Fibroblast of lung (primary cell): ENCODE measurements at places on chromosomes 12 and 14.

GRCh38 chr14:25056688-25057078 lies 6.7 kb upstream of the STXBP6 start:
- DNase-seq: peak; percentile 15

GRCh38 chr12:2974560-2974971 lies 15.4 kb downstream of the TEAD4 start:
- peak; percentile 23 for DNase-seq

DNA sequence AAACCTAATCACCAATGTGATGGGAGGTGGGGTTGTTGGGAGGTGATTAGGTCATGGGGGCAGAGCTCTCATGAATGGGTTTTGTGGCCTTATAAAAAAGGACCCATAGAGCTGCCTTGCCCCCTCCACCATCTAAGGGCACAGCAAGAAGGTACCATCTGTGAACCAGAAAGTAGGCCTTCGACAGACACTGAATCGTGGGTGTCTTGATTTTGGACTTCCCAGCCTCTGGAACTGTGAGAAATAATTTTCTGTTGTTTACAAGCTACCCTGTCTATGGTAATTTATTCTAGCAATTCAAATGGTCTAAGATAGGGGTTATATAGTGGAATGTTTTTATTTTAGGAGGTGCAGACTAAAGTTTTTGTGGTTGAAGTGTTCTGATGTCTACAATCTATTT lies 7.9 kb upstream of the SLC10A1 start:
- DNase-seq: no peak

DNA sequence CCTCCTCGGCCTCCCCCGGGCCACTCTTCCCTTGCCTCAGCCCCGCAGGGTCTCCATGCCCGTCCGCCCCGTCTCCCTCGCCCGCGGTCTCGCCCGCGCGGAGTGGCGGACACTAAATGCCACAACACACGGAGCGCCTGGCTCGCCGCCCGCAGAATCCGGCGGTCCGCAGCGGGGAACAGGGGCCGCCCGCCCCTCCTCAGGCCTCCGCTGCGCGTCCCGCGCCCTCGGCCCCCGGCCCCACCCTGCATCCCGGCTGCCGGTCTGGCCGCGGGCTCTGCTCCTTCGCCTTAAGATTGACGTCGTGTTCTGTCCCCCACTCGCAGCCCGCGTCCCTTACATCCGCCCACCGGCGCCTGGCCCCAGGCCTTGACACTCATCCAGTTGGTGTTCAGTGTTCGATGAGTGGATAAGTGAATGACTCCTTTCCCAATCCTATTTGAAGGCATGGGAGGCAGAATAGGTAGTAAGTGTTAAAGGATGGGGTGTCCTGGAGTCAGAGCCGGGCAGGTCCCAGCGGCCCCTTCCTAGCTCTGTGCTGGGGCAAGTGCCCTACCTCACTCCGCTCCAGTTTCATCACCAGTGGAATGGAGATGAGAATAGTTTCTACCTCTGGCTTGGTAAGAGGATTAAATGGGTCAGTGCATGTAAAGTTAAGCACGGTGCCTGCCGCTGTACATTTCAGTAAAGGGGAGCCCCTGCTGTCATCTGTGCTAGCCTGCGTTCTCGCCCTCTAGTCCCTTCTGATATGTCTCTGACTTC lies 622 bp downstream of the TECPR2 start:
- DNase-seq: peak; percentile 30

GRCh38 chr12:10747730-10748129 lies 24.6 kb upstream of the YBX3 start:
- DNase-seq: no peak

DNA sequence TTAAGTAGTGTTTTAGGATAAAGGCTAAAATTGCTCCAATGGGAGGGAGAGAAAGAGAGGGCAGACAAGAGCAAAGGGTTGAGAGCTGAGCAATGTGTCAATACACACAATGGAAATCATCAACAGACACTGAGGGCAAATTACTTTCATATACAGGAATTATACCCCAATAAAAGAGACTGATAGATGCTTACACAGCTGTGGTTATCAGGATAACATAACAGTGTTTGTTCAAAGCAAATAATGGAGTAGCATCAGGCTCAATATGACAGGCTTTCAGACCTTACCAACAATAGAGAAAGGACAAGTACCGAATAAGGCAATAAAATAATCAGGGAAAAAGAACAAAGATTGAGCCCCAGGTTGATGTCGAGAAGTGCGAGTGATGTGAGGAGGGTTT lies 53.4 kb upstream of the DIO2 start:
- DNase-seq: no peak

- DNase-seq: no peak
Measured at GRCh38 chr12:115176741-115177400, 492.9 kb upstream of the TBX3 start.

GRCh38 chr12:72523754-72524153 lies 251.6 kb downstream of the TRHDE start:
- peak; percentile 34 for DNase-seq

GRCh38 chr12:52027085-52027843 lies 20.5 kb downstream of the TAMALIN start:
- no peak for DNase-seq

- DNase-seq: no peak
Measured at GRCh38 chr14:78251308-78251707, 81.1 kb downstream of the NRXN3 start.

DNA sequence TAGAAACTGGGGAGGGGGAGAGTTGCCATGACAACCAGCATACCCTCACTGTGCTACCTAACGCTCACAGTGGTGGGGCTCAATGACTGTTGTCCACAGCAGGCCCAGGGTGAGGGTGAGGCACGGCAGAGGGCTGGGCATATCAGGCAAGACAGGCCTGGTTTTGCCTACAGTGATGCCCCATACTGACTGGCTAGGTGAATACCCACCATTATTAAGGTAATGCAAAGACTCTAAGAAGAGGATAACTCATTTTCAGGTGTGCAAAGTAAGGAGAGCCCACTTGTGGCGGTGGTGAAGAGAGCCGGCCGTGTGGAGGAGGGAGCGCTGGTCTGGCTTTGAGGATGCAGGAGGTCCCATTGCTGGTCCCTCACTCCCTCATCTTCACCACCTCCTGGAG lies 422.3 kb downstream of the FUT8 start:
- no peak for DNase-seq

GRCh38 chr12:24803430-24804245 lies 145.3 kb downstream of the BCAT1 start:
- no peak for DNase-seq

DNA sequence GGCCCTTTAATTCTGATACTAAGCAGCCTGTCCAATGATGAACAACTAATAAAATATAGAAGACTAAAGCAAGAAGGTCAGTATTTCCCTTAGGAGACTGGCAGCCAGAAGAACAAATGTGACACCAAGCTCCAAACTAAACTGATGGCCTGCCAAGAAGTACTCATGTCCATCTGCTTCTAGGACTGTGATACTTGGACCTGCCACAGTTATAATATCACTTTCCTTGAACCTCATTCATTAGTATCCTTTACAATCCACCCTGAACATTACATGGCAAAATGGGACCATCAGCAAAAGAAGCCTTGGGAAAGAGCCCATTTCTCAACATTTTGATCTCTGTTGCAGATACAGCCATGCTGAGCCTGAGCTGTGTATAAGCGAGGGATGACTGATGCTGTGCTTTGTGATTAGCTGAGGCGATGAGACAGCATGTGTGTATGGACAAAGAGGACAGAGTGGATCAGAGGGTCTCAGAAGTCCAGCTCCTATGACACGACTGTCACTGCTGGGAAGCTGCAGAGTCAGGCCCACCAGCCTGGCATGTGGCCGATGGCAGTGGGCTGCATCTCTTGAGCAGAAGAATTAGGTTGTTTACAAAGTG lies 73.9 kb downstream of the TGFB3 start:
- no peak for DNase-seq

DNA sequence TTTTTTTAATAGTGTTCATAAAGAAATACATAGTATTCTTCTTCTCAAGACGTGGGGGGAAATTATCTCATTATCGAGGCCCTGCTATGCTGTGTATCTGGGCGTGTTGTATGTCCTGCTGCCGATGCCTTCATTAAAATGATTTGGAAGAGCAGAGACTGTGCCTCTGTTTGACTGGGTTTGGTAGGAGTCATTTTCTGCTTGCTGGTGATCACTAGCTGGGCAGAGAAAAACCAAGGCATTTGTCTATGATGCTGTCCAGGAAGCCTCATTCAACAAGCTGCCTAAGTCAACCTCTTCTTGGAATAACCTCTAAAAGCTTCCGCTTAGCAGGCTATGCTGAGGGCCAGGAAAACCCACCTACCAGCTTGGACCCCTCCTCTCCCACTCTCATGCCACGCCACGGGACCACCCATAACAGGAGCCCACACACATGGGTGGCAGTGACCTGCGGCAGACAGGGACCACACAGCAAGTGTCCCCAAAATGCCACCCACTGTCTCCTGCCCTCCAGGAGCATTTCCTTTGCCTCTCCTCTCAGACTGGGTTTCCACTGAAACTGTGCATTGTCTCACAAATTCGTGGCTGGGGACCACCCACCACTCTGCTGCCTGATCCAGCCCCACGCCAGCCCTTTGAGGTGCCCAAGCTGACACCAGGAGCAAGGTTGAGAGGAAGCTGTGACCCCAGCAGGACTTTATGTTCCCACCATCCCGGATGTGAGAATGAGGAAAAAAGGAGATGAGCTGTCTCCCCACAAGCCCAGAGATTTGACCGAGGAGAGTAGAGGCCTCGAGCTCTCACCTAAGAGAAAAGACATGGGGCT lies 36.8 kb downstream of the DAD1 start:
- no peak for DNase-seq

- DNase-seq: peak; percentile 38
Measured at GRCh38 chr12:47356129-47356700, 276.5 kb upstream of the AMIGO2 start.

DNA sequence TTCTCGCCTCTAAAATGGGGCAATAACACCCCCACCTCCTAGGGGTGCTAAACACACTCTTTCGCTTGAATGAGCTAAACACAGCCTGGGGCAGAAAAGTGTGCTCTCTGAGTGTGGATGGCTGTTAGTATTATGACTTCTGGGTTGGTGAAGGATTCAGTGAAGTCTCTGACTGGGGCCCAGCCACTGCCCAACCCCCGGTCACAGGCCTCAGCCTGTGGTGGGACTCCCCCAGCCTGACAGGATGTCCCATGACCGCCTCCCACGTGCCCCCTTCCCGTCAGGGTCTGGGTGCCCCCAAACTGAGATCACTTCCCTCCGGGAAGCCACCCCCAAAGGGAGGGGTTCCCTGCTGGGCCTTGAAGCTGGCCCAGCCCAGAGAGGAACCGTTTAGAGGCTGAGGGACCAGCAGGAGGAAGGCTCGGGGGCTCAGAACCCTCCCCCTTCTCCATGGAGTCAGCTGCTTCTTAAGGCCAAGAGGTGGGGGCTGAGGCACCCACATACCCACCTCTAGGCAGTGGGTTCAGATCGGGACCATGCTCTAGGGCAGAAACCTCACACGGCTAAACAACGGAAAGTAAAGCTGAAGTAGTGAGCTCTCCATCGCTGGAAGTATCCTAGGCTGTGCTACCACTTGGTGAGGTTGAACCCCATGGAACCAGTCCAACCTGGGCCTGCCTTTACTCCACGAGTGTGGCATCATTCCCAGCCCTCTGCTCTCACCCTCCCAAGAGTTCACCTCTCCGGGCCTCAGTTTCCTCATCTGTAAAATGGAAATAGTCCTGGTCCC lies 13.8 kb downstream of the DTX1 start:
- DNase-seq: no peak

- peak; percentile 36 for DNase-seq
Measured at GRCh38 chr12:3077572-3078081, 448 bp downstream of the TSPAN9 start.

- DNase-seq: peak; percentile 30
Measured at GRCh38 chr12:5745251-5745888, 199.7 kb downstream of the ANO2 start.

GRCh38 chr12:3138941-3139511 lies 61.8 kb downstream of the TSPAN9 start:
- no peak for DNase-seq

DNA sequence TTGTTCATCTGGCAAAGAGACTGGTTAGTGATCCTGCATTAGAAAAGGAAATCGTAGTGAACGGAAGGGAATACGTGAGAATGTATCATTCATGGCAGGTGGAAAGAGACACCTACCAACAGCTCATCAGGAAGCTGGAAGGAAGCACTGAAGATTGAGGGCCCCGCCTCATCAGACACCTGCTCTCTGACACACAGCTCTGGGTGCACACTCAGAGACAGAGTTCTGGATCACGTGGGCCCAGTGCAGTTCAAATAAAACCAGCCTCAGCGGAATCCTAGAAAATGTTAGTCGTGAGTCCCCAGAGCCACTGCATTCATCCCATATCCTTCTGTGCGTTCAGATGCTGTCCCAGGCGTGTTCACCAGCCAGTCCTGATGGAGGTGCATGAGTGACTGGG lies 129.7 kb downstream of the GLT1D1 start:
- no peak for DNase-seq
